H1 (cell line): ENCODE measurements at places on chromosomes 11 and 22.

GRCh38 chr11:117613521-117613920 lies 183.5 kb downstream of the DSCAML1 start:
- peak; percentile 78 for DNase-seq

GRCh38 chr22:35152316-35152715 lies 86.4 kb downstream of the ISX start:
- no peak for DNase-seq

- DNase-seq: no peak
Measured at GRCh38 chr11:121792185-121792584, 323.8 kb downstream of the BLID start.

GRCh38 chr11:119120639-119121007 lies 757 bp upstream of the HINFP start:
- no peak for DNase-seq

GRCh38 chr11:26743622-26744021 lies 21.8 kb upstream of the SLC5A12 start:
- no peak for DNase-seq
